ENCODE measurements at places on chromosomes 11 and 22.

GRCh38 chr11:91489989-91490388 lies 734.6 kb upstream of the FAT3 start:
- no peak for DNase-seq

DNA sequence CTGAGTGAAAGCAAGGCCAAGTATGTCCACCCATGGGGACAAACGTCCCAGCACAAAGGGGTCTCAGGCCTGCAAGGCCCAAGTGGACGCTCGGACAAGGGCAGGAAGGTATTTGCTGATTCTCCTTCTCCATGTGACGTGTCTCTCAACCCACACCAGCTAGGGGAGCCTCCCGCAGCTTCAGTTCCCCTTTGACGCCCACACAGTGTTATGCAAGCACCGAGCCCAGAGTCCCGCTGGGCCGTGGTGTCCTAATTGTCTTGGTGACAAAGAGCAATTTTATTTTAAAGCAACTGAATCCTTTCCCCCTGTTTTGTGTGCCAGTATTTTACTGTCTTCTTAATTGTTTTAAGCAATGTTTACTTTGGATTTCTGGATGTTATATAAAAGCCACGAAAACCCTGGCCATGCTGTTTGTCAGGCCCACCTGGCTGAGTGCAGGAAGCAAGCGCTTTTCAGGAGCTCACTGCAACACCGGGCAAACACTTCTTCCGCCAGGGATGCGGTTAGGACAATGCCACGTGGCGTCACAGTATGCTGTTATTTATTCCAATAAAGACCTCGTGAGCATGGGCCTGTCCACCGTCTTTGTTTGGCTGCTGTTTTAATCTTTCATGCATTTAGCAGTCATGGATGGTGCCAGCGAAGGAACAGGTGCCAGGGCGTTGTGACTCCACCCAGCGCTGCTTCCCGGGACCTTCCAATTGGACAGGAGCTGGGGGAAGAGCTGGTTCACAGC lies 8.2 kb upstream of the PARVG start:
- DNase-seq: no peak

DNA sequence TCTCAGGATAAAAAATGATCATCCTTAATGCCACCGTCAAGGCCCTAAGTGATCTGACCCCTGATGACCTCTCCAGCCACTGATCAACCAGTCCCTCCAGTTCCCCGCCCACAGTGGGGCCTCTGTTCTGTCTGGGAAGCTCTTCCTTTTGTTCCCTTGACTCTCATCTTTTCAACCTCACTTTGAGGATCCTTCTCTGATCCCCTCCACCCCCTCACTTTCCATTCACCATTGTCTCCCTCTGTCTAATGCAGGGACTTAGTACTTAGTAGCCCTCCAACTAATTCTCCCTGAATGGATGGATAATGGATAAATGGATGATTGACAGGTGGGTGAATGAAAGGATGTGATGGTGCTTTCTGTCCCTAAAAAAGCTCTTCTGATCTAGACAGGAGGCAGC lies 45.6 kb downstream of the C11orf58 start:
- no peak for DNase-seq

GRCh38 chr11:126746443-126746842 lies 254.1 kb downstream of the KIRREL3 start:
- no peak for DNase-seq

- DNase-seq: no peak
Measured at GRCh38 chr11:22203281-22203680, 10.4 kb downstream of the ANO5 start.

GRCh38 chr22:32552521-32552920 lies 77.9 kb downstream of the FBXO7 start:
- no peak for DNase-seq

- DNase-seq: no peak
Measured at GRCh38 chr11:27699926-27700350, 317 bp downstream of the BDNF start.

DNA sequence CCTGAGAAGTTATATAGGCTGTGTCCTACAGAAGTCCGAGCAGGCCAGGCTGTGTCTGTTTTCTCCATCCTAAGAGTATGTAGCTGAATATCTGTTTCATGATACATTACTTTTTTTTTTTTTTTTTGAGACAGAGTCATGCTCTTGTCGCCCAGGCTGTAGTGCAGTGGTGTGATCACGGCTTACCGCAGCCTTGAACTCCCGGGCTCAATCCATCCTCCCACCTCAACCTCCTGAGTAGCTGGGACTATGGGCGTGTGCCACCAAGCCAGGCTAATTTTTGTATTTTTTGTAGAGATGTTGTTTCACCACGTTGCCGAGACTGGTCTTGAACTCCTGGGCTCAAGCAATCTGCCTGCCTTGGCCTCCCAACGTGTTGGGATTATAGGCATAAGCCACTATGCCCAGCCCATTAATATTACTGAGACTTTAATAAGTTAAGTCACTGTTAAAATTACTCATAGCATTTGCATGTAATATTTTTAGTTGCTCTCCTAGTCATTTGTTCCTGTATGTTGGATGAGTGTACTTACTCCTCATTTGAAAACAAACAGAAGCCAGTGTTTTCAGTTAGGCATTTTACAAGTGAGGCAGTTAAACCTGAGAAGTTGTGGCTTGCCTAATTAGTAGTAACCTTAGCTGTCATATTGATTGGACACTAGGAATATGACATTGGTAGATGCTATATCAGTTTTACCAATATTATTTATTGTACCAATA lies 26.1 kb downstream of the DRG1 start:
- DNase-seq: no peak

DNA sequence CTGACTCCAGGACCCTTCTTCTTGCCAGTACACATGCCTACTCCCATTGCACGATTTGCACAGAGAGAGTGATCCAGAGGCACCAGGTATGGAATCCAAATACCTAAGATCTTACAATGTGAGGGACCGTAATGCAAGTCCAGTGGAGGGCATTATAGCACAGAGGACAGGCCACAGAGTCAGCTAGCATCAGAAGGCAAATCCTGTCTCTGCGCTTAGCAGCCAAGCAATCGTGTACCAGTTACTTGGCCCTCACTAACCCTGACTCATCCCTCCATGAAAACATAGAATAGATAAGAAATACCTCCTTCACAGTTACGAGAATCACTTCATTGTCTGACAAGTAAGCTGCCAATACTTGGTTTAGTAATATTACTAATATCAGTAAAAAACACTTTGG lies 69.7 kb upstream of the SLC6A5 start:
- no peak for DNase-seq

All from activated CD4-positive, CD25-positive, alpha-beta regulatory T cell treated with anti-CD3 and anti-CD28 coated beads, Interleukin-2, amount 50 U/mL, for 16 hours (primary cell).